Memory B cell (primary cell): ENCODE measurements at places on chromosomes 3 and 15.

DNA sequence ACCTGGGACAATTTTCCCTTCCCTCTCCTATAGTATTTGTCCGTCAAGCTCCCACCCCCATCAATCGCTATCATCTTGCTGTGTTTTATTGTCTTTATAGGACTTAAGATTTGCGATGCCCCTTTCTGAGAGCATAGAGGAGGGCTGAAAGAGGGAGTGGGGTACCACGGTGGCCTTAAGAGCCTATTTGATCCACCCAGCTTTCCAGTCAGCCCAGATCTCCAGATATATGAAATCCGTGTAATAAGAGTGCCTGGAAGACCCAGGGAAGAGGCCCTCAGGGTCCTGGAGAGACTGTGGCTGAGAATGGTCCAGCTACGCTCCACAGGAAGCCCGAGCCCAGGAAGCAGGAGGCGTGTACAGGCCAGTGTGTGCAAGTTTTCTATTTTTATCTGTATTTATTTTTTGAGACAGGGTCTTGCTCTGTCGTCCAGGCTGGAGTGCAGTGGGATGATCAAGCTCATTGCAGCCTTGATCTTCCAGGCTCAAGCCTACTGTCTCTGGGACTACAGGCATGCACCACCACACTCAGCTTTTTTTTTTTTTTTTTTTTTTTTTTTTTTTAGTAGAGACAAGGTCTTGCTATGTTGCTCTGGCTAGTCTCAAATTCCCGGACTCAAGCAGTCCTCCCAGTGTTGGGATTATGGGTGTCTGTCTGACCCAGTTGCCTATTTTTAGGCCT, 964 bp upstream of the NCKIPSD start:
- DNase-seq: no peak
- peaks cover 21% of the 10 kb centered on the region for H3K36me3 ChIP-seq
- H3K27ac ChIP-seq: peak overlapping the region; percentile 89
- peak overlapping the region; percentile 96 for H3K4me3 ChIP-seq
- H3K4me1 ChIP-seq: peaks cover 17% of the 10 kb centered on the region

GRCh38 chr15:85141726-85142125, 160.1 kb downstream of the PDE8A start:
- peaks cover 3% of the 10 kb centered on the region for H3K4me1 ChIP-seq
- peaks cover 2% of the 10 kb centered on the region for H3K27me3 ChIP-seq
- DNase-seq: no peak

DNA sequence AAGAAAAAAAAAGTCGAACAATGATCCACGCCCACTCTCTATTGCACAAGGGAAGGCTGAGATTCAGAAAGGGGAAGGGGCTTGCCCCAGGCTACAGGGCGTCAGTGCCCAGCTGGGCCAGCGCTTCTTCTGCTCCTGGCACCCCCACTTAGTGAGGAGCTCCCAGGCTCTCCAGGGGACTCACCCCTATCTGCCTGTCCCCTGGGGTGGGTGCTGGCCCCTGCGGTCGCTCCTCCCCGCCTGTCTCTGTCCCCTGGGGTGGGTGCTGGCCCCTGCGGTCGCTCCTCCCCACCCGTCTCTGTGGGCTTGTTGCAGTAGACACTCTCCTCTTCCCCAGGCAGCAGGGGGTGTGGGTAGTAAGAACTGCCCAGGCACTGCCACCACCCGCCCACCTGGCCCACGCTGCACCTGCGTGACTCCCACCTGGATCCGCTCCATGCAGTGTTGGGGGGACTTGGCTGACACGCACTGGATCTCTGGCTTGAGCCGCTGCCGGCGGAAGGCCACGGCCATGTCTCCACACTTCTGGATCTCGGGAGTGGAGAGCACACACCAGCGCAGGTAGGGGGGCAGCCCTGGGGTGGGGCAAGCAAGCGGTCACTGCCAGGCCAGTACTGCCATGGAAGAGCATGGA, 14.6 kb downstream of the MELTF start:
- H3K27me3 ChIP-seq: peaks cover 2% of the 10 kb centered on the region
- no peaks in the 10 kb centered on the region for H3K36me3 ChIP-seq
- DNase-seq: no peak
- no peak overlapping the region for H3K4me3 ChIP-seq
- no peak overlapping the region for H3K27ac ChIP-seq

DNA sequence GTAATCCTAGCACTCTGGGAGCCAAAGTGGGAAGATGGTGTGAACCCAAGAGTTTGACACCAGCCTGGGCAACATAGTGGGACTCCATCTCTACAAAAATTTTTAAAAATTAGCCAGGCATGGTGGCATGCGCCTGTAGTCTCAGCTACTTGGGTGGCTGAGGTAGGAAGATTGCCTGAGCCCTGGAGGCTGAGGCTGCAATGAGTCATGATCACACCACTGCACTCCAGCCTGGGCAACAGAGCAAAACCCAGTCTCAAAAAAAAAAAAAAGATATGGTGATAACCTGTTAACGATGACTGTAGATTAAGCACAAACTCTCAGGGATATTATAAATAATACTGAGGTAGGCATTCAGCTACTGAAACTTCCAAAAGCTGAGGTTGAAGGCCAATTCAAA, 107.5 kb downstream of the SLC49A4 start:
- no peak overlapping the region for H3K27ac ChIP-seq
- H3K36me3 ChIP-seq: no peaks in the 10 kb centered on the region
- no peak for DNase-seq
- no peak overlapping the region for H3K4me3 ChIP-seq
- no peaks in the 10 kb centered on the region for H3K27me3 ChIP-seq
- no peaks in the 10 kb centered on the region for H3K4me1 ChIP-seq
